ENCODE measurements at places on chromosomes 3 and 15.

DNA sequence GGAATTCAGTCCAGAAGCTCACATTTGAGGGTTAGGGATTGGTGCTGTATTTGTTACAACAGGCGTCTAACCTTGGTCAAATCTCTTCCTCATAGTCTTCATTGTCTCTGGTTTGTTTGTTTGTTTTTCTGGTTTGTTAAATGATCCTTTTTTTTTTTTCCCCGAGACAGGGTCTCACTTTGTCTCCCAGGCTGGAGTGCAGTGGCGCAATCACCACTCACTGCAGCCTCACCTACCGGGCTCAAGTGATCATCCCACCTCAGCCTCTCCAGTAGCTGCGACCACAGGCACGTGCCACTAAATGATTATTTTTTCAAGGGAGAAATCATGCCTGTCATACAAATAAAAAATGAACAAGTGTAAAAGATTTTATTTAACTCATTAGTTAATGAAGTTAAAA lies 14.3 kb upstream of the ADPGK start:
- DNase-seq: no peak

DNA sequence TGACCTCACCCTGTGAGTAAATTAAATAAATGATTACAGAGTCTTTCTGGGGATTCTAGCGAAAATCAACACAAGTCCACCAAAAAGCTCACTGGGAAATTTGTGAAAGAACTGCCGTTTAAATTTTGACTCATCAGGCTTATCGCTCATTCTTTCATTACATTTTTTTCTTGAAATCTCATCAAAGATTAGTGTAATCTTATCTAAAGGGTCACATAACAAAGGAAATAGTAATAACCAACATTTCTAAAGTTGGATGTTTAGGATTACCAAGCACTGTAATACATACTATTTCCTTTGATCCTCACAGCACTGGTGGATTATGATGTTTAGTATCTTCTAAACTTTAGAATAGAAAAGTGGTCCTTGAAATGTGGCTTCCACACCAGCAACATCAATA lies 111.1 kb upstream of the CBLB start:
- DNase-seq: no peak

GRCh38 chr3:1693145-1693544 lies 405.5 kb upstream of the CNTN4 start:
- DNase-seq: no peak

GRCh38 chr3:32612547-32612946 lies 41.9 kb upstream of the DYNC1LI1 start:
- no peak for DNase-seq

GRCh38 chr3:197407053-197407452 lies 108.6 kb upstream of the DLG1 start:
- no peak for DNase-seq
